ENCODE measurements at places on chromosomes 2 and 18.
A peak's percentile ranks its signal among the peaks of the same experiment; 100 is the strongest.

DNA sequence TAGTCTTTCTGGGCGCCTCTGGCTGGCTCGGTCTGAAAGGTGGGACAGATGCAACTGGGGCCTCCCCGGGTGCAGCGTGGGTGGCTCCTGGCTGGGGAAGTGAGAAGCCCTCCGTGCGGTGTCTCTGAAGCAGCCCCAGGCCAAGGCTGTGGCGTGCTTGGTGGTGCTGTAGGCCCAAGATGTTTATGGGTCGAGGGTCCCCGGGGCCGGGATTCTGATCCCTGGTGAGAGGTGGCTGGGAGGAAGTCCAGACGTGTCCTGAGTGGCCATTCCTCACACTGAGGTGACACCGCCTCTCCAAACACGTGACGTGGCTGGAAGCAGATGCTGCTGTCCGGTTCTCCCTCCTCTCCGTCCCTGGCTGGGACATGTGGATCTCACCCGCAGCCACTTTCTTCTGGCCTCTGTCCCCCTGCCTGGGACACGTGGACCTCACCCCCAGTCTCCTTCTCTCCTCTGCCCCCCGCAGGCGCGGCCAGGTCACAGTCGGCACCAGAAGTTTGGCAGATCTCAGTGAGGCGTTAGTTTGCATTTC is 12.6 kb downstream of the RTP5 start:
- DNase-seq, result peak; percentile 70

DNA sequence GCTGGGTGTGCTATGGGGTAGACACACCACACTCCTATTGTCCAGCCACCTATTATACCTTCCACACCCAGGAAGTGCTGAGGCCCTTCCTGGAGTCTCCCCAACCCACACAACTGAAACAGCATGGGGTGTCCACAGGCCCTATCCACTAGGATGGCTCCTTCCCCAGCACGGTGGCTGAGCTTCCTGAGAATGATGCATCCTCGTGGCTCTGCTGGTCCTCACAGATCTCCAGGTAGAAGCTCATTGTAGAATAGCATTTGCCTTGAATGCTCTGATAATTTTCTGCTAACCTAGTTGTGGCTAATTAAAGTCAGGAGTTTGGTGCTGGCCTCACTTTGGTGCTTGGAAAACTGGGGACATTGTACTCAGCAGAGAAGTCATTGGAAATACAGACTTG is 182.6 kb downstream of the ANKRD30B start:
- DNase-seq, result no peak

GRCh38 chr18:67035026-67035425 is 431.1 kb upstream of the CDH19 start:
- DNase-seq, result no peak

GRCh38 chr2:11410101-11410500 is 55.9 kb downstream of the E2F6 start:
- DNase-seq, result no peak

- DNase-seq, result no peak
Observed at GRCh38 chr2:121148481-121148880, 136.5 kb downstream of the TFCP2L1 start.
